ENCODE measurements at places on chromosomes 12 and 14.

GRCh38 chr12:53560351-53560750 is 53.1 kb upstream of the NPFF start:
- DNase-seq = no peak

DNA sequence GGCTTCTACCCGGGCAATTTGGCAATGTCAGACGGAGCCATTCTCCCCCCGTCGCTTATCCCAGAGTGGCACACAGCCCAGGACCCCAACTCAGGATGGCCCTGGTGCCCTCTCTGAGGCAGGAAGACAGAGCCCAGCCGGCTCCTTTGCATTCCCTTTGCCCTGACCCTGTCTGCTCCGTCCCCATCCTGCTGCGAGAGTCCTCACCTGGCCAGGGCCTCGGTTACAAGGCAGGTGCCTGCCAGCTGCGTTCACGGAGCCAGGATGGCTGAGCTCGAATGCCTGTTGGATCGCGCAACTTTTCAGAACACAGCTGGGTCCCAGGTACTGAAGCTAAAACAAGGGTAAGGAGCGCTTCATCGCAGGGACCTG is 18.6 kb downstream of the LRTM2 start:
- no peak for DNase-seq

GRCh38 chr12:114662512-114663177 is 21.3 kb downstream of the TBX3 start:
- DNase-seq = peak; percentile 70

GRCh38 chr12:105233041-105233905 is 2.7 kb downstream of the APPL2 start:
- no peak for DNase-seq

GRCh38 chr12:15797818-15798217 is 8.6 kb upstream of the EPS8 start:
- DNase-seq = no peak

- DNase-seq = no peak
Measured at GRCh38 chr12:94190623-94191022, 42.2 kb downstream of the PLXNC1 start.

DNA sequence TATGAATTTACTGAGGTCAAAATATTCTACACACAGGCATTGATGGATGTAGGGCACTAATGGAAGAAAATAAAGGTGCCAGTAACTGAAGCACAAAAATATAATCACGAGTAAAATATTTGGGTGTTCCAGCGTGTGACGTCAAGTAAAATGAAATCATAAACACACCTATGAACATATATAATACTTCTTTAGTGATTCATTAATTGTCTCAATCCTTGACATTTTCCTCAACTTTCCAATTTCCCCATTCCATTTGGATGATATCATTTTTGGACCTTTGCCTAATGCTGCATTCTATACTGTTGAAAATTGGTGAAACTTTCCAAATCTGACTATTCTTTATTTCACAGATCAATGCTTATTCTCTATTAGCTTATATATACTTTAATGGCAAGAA is 649.3 kb downstream of the GALC start:
- no peak for DNase-seq

GRCh38 chr12:62933220-62933601 is 1.7 kb downstream of the PPM1H start:
- DNase-seq = peak; percentile 72

GRCh38 chr14:93741556-93742230 is 46.6 kb downstream of the PRIMA1 start:
- DNase-seq = no peak

GRCh38 chr14:101857226-101857625 is 95.7 kb downstream of the PPP2R5C start:
- no peak for DNase-seq

DNA sequence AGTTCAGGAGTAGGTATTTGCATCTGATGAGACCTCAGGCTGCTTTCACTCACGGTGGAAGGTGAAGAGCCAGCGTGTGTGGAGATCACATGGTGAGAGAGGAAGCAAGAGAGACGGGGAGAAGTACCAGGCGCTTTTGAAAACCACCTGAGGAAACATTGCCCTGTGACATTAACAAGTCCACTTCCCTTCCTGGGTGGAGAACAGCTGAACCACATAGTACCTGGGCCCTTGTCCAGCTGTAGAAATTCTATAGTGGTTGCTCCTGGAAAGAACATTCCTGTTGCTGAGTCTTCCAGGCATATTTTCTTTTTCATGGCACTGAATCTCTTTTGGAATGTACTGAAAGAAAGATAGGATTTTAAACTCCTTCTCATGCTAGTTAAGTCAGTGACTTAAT is 87.3 kb upstream of the RIN3 start:
- DNase-seq = no peak

DNA sequence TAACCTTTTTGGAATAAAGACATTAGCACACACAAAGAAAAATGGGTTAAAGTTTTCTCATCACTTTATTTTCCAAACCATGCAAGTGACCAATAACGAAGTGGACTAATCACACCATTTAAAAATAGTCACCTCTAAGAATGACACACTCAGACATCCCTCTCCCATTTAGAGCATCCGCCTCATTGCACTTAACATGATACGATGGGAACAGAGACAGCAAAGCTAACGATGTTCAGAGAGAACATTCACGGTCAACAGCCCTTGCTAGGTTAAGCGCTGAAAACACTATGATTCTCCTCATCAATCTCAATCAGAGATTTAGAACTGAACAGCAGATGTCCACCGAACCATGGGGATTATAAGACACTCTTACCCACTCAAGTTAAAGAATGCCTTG is 35.8 kb downstream of the NIN start:
- no peak for DNase-seq

DNA sequence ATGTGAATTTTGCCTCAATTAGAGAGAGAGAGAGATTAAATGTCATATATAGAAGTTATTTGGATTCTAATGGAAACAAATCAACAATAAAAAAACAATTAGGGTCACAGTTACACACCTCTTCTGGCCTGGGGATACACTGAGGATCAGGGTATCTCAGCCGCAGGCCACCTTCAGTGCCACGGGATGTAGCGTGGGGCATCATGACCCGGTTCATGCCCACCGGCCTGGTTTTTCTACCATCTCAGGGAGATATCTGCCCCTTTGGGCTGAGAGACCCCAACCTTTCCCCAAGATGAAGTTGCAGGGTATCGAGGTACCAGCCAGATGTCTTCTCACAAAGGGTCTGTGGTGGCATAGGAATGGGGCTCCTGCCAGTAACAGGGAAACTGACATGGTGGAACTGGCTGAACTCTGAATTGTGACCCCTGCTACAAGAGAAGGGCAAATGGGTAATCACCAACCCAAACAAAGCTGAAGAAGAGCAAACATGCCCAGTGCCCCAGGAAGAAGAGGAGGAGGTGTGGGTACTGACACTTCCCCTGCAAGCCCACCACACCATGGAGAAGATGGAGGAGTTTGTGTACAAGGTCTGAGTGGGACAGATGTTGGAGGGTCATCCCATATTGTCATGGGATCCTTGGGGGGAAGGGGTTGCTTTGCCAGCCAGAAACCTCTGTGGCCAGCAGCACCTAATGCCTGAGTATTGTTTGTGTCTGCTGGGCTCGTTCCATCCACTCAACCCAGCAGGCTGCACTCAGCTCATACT is 19.5 kb downstream of the SERPINA3 start:
- no peak for DNase-seq

DNA sequence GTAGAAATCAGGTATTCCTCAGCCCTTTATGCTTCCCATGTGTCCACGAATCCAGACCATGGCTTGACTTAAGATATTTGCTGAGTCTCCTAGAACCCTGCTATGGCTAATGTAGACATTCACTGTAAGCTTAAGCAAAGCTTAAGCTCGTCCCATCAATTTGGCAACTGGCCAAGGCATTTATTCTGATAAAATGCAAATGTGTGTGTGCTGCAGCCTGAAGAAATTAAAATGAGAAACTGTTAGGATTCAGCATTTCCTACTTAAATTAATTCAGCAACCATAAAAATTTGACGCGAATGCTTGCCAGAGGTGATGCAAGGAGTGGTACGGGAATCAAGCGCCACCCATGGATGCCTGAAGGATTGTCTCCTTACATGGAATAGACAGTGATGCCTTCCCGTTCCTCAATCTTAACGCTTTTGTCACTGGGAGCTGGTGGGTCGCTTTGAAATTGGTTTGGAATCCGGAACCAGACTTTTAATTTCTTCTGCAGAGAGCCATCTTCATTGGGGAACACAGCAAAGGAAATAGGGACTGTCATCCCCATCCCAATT is 13.2 kb downstream of the HEBP1 start:
- DNase-seq = peak; percentile 48

- no peak for DNase-seq
Measured at GRCh38 chr14:100885617-100886016, 17.9 kb downstream of the RTL1 start.
